HFFc6 (cell line): ENCODE measurements at places on chromosomes 5 and 9.

GRCh38 chr9:81598811-81599210 lies 90.5 kb downstream of the TLE1 start:
- no peak for DNase-seq

GRCh38 chr9:109852556-109852955 lies 72.6 kb downstream of the PALM2AKAP2 start:
- DNase-seq: peak; percentile 20

DNA sequence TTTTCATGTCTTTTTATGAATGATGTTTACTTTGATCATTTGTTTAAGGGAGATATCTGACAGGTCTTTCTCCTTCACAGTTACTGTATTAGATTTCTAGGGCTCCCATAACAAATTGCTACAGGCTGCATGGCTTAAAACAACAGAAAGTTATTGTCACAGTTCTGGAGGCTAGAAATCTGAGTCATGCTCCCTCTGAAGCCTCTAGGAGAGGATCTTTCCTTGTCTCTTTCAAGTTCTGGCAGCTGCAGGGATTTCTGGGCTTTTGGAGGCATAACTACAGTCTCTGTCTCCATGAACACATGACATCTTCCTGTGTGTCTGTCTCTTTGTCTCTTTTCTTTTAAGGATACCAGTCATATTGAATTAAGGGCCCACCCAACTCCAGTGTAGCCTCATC lies 557.3 kb upstream of the SEMA6A start:
- DNase-seq: no peak

DNA sequence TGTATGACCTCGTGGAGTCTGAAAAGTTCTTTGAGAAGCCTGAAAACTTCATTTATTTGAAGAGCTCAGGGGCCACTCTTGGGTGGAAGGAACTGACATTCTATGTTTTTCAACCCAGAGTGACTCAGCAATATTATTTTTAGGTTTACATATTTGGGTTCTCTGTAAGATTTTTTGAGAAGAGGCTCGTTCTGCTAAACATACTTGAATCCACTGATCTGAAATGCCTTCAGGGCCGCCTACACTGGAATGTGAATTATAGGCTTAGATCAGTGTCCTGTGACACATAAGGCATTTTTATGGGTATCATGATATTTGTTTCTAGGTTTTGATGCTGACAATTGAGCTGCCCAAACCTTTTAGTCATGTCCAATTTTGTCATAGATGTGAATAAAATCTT lies 86.2 kb downstream of the PSAT1 start:
- DNase-seq: peak; percentile 66

DNA sequence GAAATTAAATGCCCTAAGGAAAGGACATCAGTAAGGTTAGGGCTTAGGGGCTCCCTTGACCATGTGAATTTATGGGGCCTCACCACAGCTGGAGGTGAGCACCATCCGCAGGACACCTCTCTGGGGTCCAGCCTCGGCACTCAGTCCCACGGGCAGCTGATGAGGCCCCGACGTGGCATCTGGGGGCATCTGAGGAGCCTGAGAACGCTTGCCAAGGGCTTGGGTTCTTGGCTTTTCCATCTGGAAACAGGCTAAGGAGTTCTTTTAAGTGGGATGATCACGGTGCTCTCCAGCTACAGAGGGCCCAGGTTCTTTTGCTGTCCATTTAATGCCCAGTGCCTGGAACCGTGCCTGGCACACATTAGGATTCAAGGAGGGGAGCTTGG lies 3.6 kb downstream of the NKX2-5 start:
- no peak for DNase-seq

GRCh38 chr5:95686651-95687050 lies 3.9 kb upstream of the SPATA9 start:
- DNase-seq: peak; percentile 36

DNA sequence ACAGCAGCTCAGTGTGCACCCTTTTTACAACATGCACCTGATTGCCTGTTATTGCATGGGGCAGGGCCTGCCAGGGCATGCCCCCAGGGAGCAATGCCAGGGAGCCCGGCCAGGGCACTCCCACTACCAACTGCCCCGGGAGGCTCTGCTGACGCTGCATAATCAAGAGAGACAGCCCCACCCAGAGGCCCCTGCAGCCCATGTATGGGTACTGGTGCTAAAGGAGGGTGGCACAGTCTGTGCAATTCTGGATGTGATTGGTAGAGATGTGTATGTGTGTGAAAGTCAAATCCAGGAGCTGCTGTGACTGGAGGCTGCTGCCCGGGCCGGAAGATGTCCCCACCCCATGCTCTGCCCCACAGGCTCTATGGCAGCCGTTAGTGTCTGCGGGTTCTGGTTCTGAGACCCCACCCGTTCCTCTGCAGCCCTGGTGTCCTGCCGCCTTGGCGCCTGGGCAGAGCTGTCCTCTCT lies 3.9 kb upstream of the NEURL1B start:
- DNase-seq: no peak

GRCh38 chr5:87588316-87588715 lies 175.6 kb upstream of the CCNH start:
- DNase-seq: no peak
